ENCODE measurements at places on chromosomes 16 and 17.
A peak's percentile ranks its signal among the peaks of the same experiment; 100 is the strongest.

- DNase-seq, result no peak
Observed at GRCh38 chr17:2841606-2842005, 45.4 kb downstream of the RAP1GAP2 start.

DNA sequence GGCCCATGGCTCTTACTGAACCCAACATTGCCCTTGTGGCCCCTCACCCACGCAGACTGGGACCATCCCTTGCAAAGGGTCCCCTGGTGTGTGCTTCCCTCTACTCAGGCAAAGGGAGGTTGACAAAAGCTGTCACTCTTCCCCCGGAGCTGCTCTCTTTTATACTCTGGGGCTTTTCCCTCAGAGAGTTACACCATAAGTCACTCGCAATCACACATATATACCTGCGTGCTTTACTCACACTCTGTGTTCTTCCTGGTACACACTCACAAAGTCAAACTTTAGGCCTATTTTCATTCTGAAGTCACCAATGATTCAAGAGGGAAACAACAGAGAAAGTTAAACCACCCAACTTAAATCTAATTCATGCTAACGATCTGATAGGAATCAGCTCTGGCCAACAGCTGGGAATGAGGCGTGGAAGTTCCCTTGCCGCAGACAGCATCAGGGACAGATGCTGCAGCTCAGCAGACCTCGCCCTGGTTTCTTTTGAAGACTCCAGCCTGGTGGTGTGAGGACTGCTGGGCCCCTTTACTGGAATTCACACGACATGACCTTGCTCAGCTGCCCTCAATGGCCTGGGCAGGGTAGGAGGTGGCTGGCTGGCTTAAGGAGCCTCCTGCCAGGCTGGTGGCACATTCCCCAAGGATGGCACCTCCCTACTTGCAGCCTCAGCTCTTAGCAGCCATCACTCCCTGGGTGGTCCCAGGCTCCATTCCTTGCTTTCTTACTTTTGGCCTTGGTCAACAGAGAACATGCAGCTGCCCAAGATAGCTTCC is 27.3 kb downstream of the HIC1 start:
- no peak for DNase-seq

DNA sequence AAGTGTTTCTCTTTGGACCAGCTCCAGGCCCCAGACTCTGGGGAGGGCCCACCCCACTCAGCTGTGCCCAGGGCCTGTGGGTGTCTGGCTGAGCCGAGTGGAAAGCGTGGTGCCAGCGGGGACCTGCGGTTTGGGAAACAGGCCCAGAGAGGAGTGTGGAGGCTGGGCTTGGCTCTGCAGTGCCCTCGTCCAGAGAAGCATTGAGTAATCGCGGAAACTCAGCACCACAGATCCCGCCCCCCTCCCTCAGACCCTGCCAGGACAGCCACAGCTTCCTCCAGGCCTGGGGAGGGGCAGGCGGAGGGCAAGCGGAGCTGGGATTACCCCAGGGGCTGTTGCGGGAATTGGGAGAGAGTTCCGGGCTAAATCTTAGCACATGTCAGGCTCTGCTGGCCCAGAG is 14.6 kb upstream of the PITPNA start:
- peak; percentile 94 for DNase-seq

- peak; percentile 15 for DNase-seq
Observed at GRCh38 chr17:18851201-18851600, 6.7 kb upstream of the PRPSAP2 start.

GRCh38 chr16:67530013-67530939 is 1.6 kb downstream of the RIPOR1 start:
- peak; percentile 77 for DNase-seq

DNA sequence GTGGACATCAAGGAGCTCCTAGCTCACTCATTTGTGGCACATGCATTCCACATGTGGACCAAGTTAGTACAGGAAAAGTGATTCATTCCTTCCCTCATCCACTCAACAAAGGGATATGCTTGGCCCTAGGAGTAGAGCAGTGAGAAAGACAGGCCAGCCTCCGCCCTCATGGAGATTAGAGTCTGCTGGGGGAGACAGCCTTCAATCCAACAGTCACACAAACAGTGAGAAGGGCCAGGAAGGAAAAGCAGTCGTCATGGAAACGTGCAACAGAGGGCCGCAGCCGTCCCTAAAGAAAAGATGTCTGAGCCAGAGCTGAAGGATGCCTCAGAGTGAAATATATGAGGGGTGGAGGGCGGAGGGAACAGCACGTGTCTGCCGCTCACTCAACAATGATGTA is 109.9 kb downstream of the VPS53 start:
- DNase-seq, result no peak

GRCh38 chr16:29877266-29877961 is 14.4 kb upstream of the CDIPT start:
- peak; percentile 32 for DNase-seq

DNA sequence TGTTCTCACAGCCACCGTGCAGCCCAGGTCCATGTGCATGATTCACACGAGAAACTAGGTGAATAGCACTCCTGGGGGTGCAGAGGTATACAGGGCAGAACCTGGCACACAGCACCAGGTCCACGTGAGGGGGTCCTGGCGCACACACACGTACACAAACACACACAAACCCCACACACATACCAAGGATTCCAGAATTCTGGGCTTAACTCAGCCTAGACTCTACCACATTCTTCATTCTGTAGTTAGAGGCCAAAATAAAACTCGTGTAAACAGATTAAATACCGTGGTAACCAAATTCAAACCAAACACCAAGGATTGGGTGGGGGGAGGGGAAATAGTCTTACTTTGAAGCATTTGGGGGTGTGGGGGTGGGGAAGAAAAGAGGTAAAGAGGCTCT is 58.5 kb downstream of the XYLT1 start:
- peak; percentile 12 for DNase-seq

- no peak for DNase-seq
Observed at GRCh38 chr16:19210968-19211367, 42.9 kb downstream of the SYT17 start.

DNA sequence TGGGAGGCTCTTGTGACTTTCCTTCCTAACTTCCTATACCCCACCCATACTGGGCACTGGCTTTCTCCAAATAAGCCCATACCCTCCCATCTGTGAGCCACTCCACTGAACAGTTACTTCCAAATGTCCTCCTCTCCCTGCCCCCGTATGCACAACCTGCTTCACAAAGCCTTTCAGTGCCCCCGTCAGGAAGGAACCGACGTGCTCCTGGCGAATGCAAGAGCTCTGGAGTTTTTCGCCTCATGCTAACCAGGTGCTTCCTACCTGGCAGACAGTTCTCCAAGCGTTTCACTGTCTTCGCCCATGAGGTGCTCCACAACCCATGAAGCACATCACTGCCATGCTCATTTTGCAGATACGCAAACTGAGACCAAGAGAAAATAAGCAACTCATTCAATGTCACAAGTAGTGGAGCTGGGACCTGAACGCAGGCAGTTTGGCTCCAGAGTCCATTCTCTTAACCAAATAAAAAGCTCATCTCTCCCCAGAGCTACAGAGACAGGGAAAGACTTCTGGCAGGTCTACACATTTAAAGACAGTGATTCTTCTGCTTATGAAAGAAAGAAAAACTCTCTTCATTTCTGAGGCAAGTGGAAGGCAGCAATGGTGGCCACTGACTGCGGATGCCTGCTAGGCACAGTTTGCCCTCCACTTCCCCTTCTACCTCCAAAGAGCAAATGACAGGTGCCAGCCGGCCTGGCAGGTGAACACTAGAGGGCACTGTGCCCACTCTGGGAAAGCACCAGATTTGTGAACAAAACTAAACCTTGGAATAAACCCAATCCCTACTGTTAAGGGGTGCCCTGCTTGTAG is 23.8 kb downstream of the SPHK1 start:
- peak; percentile 52 for DNase-seq

DNA sequence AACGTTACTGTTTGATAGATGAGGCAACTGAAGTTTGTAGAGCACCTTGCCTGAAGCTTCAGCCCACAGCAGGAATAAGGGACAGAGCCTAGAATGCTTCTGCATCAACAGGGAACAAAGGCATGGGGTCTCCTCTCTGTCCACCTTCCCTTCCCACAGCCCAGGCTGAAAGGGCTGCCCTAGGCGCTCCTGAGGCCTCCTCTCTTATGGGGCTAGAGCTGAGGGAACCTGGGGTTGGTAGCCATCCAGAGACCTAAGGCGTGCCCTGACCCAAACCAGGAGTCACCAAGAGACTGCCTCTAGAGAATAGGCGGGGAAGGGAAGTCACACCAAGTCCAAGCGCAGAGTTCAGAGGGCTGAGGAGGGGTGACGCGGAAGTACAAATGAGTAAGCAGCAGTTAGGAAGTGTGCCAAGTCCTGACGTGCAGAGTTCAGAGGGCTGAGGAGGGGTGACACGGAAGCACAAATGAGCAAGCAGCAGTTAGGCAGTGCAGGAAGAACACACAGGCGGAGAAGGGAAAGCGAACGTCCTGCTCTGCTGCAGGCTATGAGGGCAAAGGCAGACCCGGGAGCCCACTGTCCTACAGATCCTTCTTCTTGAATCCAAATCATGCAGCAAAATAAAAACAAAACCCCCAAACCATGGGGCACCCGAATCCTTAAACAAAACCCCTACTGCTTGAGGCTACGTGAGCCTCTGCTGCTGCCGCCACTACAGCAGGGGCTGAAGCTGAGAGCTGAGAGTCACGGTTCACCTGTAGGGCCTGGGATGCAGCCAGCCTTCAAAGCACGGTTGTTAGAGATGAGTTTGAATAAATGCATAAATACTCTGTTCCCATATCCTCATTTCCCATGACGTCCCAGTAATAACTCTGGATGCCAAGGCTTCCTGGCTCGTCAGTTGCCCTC is 2.7 kb upstream of the SPG7 start:
- DNase-seq, result peak; percentile 88

- no peak for DNase-seq
Observed at GRCh38 chr16:529012-529575, 1.6 kb downstream of the CAPN15 start.

DNA sequence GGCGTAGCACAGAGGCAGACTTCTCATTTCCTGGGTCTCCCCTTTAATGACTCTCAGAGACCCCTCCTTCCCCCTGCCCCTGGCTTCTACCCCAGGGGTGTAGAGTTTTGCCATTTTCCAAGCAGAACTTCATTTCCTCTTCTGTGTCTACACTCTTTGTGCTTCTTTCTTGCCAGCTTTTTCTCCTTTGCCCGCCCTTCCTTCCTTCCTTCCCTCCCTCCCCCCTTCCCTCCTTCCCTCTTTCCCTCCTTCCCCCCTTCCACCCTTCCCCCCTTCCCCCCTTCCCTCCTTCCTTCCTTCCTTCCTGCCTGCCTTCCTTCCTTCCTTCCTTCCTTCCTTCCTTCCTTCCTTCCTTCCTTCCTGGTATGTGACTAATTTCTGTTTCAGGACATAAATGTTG is 47.0 kb downstream of the MAPT start:
- no peak for DNase-seq

- no peak for DNase-seq
Observed at GRCh38 chr17:78665952-78666920, 89.0 kb upstream of the DNAH17 start.

DNA sequence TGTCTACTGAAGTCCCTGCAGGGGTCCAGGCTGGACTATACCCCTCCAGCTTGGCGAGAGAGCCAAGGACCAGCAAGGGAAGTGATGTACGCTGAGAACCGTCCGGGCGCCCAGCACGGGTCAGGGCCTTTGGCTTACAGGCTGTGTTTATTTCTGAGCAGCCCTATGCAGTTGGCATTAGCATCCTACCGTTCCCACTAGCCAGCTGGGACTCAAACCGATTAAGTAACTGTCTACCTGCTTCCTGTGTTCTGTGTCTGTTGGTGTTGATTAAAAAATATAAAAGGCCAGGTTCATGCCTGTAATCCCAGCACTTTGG is 73.8 kb downstream of the CMIP start:
- no peak for DNase-seq

DNA sequence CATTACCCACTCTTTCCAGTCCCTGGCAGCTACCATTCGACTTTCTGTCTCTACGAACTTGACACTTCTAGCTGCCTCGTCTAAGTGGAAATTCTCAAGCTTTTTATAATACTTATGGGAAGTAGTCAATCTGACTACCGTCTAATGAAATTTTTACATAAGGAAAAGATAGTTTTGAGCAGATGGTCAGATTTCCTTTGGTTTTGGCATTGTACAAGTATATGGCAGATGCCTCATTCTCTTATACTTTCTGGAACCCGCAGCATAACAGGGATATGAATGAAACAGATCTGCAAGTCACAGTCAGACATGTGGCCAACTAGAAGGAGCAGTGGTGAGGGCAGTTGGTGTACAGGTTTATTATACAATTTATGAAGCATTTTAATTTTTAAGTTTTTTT is 146.0 kb downstream of the PITPNC1 start:
- DNase-seq, result no peak

- no peak for DNase-seq
Observed at GRCh38 chr16:78742501-78743283, 643.2 kb downstream of the WWOX start.

- DNase-seq, result no peak
Observed at GRCh38 chr16:57204675-57205074, 18.5 kb downstream of the RSPRY1 start.

DNA sequence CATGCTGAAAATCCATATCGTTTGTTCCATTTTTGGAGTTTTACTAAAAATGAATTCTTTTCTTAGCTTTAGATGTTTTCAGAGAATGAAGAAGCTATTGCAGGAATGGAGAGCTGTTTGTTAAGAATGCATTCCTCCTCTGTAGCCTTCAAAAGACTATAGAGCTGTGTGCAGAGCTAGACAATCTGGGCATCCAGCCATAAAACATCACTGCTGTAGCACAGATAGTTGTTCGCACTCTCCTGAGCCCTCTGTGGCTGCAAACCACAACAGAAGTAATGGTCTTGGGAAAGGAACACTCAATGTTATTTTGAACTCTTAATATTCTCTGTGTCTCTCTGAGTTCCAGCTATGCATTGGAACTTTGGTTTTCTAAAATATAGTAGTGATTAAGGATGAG is 4.9 kb downstream of the TNRC6C start:
- DNase-seq, result no peak

- DNase-seq, result no peak
Observed at GRCh38 chr16:17529982-17530760, 59.4 kb upstream of the XYLT1 start.

DNA sequence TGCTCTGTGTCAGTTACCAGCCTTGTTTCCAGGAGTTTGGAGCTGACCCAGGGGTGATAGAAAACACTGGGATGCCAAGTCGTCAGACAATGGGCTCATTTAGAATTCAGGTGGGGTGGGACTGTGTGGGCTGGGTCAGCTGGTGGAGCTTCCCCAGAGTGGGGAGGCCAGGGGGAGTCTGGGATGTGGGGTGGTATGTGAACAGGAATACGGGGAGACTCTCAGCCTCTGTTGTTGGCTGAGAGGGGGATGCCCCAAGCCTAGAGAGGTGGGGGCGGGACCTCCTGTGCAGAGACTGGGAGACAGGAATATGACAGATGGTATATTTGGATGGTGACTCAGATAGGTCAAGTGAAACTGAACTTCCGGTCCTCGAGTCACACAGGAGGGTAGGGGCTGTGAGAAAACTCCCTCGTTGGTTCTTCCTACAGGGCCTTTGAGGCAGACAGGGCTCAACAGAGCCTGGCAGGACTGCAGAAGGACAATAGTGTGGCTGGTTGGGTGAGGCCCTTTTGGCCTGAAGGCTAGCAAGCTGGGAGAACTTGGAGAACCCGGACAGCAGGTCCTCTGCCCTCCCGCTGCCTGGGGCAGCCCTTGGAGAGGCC is 23.7 kb downstream of the CDH1 start:
- peak; percentile 61 for DNase-seq

GRCh38 chr17:76560036-76560876 is 20.4 kb downstream of the PRCD start:
- no peak for DNase-seq

GRCh38 chr17:34652021-34652555 is 72.7 kb downstream of the TMEM132E start:
- DNase-seq, result no peak
